ENCODE measurements at places on chromosomes 7 and 10.

DNA sequence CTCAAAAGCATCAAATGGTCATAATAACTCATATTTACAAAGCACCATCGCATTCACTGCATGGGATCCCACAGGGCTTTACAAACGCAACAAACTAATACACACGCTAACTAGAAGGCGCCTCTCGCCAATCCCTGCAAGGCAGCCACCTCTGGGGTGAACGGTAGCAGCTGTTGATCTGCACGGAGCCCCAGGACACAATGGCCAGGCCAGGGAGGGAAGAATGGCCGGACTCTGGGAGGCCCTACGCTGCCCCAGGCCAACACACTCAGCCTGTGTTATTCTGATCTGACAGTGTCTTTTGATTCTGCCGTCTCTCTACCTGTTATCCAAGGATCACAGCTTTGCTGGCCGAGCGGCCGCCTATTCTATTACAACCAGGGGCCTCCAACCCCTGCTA is 41.8 kb downstream of the HABP2 start:
- no peak for DNase-seq

- DNase-seq, result no peak
Measured at GRCh38 chr7:126790763-126791162, 462.0 kb downstream of the GRM8 start.

GRCh38 chr7:125773113-125773785 is 843.6 kb upstream of the POT1 start:
- no peak for DNase-seq

DNA sequence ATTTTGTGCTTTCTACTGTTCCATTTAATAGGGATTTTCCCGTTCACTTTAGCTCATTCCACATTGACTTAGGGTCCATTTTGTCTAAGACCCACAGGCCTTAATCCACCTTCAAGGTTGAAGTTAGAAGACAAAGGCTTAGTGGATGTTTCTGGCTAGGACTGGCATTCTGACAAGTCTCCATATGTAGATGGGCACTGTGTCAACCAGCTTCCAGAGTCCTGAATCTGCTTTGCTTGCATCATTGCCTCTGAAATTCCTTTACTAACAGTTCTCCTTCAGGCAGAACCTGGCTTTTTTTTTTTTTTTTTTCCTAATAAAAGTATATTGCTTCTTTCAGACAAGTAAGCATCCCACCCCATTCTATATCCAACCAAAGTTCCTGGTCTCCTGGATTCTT is 69.6 kb upstream of the PDCD4 start:
- DNase-seq, result no peak

GRCh38 chr7:47795631-47796030 is 152.6 kb downstream of the PKD1L1 start:
- no peak for DNase-seq

DNA sequence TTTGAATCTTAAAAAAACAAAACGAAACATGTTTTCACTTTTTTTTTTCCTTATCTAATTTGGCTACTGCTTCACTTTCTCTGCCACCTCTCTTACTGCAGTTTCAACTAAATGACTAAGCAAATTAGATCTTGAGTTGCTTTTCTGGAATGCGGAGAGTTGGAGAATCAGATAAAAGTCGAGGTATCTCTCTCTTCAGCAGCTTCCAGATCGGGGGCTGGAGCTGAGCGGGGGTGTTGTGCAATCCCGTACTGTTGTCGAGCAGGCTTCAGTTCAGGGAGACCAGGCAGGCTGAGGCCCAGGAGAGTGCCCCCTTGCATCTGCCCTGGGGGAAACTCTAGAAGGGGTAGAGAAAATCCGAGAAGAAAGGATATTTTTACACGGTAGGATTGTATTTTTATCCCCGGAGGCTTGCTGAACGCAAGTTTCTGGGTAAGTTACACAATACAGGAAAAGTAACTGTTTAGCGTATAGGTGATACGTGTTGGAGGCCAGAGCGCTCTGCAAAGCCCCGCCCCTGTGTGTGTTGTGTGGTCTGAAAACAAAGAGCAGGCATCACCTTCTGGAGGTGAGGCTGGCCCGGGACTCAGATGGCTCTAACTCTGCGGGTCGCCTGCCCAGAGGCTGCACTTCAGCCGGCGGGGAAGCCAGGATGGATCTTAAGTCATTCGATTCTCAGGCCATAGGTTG is 116.6 kb downstream of the KLF6 start:
- peak; percentile 52 for DNase-seq

- DNase-seq, result no peak
Measured at GRCh38 chr10:112622786-112623185, 175.8 kb downstream of the VTI1A start.

DNA sequence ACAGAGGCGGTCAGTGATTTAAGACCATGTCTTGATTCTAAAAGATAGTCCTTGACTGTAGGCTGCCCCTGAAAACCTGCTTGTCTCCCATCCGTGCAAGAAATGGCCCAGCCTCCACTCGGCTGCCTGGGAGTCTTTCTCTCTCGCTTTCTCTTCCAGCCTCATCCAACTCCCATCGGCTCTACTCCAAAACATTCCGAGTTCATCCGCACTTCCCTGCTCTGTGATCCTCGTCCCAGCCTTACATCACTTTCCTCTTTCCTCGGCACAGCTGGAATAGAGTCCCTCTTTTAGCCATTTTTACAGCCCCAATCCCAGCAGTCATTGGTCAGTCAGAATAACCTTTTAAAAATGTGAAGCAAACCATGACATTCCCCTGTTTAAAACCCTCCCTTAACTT is 135.1 kb downstream of the TAX1BP1 start:
- DNase-seq, result no peak

DNA sequence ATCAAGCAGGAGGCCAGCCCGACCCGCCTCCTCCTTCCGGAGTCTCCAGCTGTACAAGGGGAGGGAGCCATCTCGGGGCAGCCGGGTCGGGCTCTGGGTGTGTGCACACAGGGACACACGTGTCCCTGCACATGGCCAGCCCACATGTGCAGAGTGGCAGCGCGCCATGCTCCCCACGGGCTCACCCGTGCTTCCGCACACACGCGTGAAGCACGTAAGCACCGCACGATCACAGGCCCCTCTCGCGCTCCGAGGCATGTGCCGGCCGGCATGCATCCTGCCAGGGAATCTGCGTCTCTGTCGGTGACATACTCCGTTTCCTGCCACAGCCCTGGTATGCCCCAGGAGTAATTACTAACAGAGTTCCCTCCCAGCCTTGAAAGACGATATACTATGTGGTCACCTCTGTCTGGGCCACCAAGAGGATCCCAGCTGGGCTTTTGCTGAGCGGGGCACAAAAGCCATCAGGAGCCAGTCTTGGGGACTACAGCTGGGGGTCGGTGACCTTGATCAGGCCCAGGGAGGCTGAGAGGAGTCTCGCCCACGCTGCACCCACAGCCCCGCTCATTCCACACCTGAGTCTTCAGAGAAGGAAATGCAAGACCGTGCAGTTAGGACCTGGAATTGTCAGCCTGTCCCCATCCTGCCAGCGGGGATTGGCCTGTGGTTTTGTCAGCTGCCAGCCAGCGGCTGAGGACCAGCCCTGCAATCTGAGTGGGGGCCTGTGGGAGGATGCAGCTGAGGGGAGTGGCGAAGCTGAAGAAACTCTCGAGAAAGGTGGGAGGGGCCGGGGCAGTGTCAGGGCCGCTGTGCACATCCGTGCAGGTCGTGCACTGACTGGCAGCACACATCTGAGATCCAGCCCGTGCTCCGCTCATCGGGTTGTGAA is 11.0 kb upstream of the LFNG start:
- no peak for DNase-seq

GRCh38 chr7:25704413-25704812 is 447.6 kb upstream of the NFE2L3 start:
- DNase-seq, result no peak

DNA sequence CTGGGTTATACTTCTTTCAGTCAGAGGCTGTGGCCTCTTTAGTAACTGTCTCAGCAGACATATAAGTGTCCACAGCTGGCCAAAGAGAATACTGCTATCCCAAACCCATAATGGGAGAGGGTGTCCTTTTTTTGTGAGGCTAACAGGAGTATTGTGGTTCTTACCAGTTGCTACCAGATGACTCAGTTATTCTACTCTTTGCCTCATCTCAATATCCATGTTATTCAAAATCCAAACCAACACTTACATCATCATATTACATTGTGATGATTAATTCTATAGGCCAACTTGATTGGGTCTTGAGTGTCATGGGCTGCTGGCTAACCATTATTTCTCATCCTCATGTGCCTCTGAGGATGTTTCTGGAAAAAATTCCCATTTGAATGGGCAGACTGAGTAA is 120.9 kb downstream of the TMEM168 start:
- DNase-seq, result no peak

- DNase-seq, result no peak
Measured at GRCh38 chr7:99079104-99079503, 64.8 kb downstream of the SMURF1 start.

- no peak for DNase-seq
Measured at GRCh38 chr7:87625101-87625500, 3.1 kb upstream of the RUNDC3B start.

- DNase-seq, result no peak
Measured at GRCh38 chr10:3647074-3647473, 137.9 kb downstream of the KLF6 start.

GRCh38 chr10:63071145-63071544 is 62.0 kb upstream of the NRBF2 start:
- no peak for DNase-seq

DNA sequence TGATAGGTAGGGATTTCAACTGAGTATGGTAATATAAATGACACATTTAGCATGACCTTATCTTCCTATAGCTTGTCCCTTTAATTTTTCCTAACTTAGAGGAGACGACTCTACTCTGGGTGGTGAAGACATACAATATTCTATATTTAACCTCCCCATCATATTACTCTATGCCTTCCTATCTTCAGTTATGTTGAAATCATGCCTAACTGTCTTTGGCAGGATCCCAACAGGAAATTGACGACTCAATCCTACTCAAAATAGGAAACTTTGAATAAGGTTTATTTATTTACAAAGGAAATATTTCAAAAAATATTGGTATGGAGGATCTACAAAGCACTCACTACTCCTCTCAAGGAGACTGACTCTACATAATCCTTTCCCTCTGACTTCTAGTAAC is 24.1 kb upstream of the SEMA3A start:
- DNase-seq, result no peak

DNA sequence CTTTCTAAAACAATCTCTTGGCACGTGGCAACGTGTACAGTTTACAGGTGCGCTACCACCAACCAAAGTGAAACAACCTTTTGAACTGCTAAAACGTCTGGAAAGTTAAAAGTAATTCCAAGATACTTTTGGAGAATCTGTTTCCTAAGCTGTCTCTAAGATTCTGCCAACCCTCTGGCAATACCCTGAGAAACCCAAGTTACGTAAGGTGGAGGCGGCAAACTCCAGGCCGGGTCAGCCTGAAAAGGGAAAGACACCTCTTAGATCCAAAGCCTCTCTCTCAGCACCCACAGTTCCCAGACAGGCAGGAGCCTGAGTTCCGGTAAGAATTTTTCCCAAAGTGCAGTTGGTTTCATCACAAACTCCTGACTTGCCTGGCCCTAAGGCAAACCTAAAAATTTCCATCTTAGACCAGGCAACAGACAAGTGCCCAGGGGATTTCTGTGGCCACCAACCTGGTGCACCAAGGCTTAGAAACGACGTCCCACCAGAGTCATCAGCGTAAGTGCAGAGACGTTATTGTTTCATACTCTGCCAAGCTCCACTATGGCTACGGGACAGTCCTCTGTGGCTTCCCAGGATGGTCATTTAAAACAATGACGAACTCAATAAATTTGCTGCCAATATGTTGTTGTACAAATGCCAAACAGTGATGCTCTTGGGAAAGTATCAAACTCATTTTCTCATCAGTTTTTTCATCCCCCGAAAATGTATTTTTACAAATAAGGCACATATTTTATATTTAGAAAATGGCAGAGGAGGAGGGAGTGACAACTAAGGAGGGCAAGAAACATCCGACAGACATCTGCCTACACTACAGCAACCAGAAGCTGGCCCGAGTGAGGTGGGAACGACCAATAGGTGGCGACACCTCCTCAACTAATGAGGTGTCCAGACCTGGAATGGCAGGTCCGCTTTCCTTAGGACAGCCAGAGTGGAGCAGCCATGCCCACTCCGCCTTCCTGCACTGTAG is 205.8 kb upstream of the FRMD4A start:
- DNase-seq, result no peak

DNA sequence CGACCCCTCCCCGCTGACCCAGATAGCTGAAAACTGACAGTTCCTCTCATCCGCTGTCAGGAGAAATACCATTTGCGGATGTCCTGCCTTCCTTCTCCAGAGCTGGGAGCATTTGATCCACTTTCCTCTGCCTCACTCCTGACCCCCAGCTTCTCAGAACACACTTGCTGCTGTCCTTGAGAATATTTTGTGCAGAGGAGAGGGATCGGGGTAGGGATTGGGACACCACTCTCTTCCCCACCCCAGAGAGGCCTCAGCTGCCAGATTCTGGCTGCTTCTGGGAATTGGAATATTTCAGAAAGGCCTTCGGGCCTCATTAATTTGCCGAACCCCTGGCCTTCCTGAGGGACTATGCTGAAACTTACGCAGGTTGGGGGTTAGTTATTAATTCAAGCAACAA is 97.0 kb downstream of the C10orf105 start:
- DNase-seq, result no peak

DNA sequence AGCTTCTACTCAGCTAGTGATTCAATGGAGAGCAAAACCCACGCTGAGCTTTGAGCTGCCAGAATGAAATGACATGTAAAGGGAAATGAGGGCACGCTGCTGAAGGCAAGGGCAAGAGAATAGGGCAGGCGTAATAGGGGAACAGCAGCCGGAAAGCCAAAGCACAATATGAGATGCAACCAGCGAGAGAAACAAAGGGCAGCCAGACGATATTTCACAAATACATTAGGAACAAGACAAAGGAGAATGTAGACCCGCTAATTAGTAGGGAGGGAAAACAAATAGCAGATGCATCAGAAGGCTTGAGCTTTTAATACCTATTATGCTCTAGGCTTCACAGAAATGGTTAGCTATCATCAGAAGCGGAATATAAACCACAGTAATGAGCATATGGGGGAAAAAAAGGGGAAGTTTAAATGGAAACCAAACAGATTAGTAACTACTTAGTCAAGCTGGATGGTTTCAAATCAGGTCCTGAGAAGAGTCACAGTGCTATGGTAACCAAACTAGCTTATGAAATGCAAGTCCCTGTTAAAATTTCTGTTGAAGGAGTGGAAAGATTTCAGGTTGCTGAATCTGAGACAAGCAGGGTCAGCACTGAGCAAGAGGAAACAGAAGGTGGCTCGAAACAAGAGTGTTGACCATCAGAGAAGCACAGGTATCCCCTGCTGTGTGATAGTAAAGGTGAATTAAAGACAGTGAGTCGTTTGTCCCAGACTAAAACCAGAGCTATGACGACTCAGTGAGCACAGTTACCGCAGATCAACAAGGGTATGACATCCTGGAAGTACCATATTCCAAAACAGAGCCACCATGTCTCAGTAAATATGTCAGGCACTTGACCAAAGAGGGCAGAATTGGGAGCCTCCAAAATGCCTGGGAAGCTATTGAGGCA is 496.9 kb upstream of the CELF2 start:
- peak; percentile 6 for DNase-seq

Measured in activated naive CD4-positive, alpha-beta T cell treated with anti-CD3 and anti-CD28 coated beads, Interleukin-2, amount 50 U/mL, for 72 hours (primary cell).